ENCODE measurements at places on chromosomes 12 and 14. TPM values are rescaled to one million over a fixed set of nuclear protein-coding genes. Genes with fewer than 3 reads are reported as not detected.

The A2M gene
- 0.03 TPM for polyA plus RNA-seq

The AJUBA gene
- polyA plus RNA-seq, result 93.6 TPM

The HOXC9 gene
- polyA plus RNA-seq, result 9.0 TPM

The C12orf60 gene
- polyA plus RNA-seq, result 2.0 TPM

The AMN gene
- polyA plus RNA-seq, result 0.56 TPM

The SYNE3 gene
- 1.3 TPM for polyA plus RNA-seq

The CLEC14A gene
- polyA plus RNA-seq, result not detected

The KCNMB4 gene
- polyA plus RNA-seq, result 0.20 TPM

The IL31 gene
- polyA plus RNA-seq, result not detected

The KRAS gene
- 7.6 TPM for polyA plus RNA-seq

The RGS6 gene
- polyA plus RNA-seq, result not detected

The NYNRIN gene
- 4.7 TPM for polyA plus RNA-seq

The MDGA2 gene
- polyA plus RNA-seq, result not detected

The EFCAB11 gene
- 15.5 TPM for polyA plus RNA-seq

The KITLG gene
- 4.3 TPM for polyA plus RNA-seq

The PDZRN4 gene
- polyA plus RNA-seq, result not detected

The FAM90A1 gene
- 0.28 TPM for polyA plus RNA-seq

The SIRT4 gene
- 0.54 TPM for polyA plus RNA-seq

The ASCL1 gene
- polyA plus RNA-seq, result not detected

The CACNA1C gene
- not detected for polyA plus RNA-seq

The PLEKHG7 gene
- not detected for polyA plus RNA-seq

The ASB2 gene
- not detected for polyA plus RNA-seq

The FOXJ2 gene
- 3.9 TPM for polyA plus RNA-seq

The ABHD12B gene
- not detected for polyA plus RNA-seq

The KRT7 gene
- polyA plus RNA-seq, result 509 TPM

The CD27 gene
- not detected for polyA plus RNA-seq

The CCNT1 gene
- polyA plus RNA-seq, result 3.6 TPM

The CACNA2D4 gene
- polyA plus RNA-seq, result 0.14 TPM

The AKAP3 gene
- 0.35 TPM for polyA plus RNA-seq

The TRMT5 gene
- 5.3 TPM for polyA plus RNA-seq

The IRAK4 gene
- 4.9 TPM for polyA plus RNA-seq

The PPM1H gene
- polyA plus RNA-seq, result not detected

The KRT81 gene
- polyA plus RNA-seq, result 0.14 TPM

The RTL1 gene
- not detected for polyA plus RNA-seq

The PIP4K2C gene
- polyA plus RNA-seq, result 34.8 TPM

The HCAR2 gene
- 2.3 TPM for polyA plus RNA-seq

The CRACR2A gene
- polyA plus RNA-seq, result 0.75 TPM

The TEX52 gene
- not detected for polyA plus RNA-seq

The TAS2R50 gene
- polyA plus RNA-seq, result not detected

The KHNYN gene
- 18.7 TPM for polyA plus RNA-seq

The DTD2 gene
- 9.9 TPM for polyA plus RNA-seq

Data from foreskin keratinocyte (primary cell).